ENCODE measurements at places on chromosomes 4 and X. TPM values are rescaled to one million over a fixed set of nuclear protein-coding genes. Genes with fewer than 3 reads are reported as not detected.
A peak's percentile ranks its signal among the peaks of the same experiment; 100 is the strongest.

SH3D19 gene
- 27.2 TPM for total RNA-seq

DNA sequence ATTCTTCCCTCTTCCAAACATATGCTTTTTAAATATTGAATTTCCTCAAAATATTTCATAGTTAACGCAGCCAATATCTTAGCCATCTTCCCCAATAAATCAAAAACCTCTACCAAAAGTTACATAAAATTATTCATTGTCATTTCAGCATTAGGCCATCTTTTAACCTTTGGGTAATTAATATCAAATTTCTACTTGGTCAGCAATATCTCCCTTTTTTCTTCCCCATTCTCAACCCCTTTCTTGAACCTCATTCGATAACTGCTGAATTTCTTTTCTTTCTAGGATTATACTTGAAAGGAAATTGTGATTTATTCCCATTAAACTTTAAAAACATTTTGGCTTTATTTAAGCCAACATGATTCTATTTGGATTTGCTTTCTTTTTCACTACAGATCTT, 65.0 kb downstream of the RAP1GDS1 start:
- DNase-seq = no peak

DNA sequence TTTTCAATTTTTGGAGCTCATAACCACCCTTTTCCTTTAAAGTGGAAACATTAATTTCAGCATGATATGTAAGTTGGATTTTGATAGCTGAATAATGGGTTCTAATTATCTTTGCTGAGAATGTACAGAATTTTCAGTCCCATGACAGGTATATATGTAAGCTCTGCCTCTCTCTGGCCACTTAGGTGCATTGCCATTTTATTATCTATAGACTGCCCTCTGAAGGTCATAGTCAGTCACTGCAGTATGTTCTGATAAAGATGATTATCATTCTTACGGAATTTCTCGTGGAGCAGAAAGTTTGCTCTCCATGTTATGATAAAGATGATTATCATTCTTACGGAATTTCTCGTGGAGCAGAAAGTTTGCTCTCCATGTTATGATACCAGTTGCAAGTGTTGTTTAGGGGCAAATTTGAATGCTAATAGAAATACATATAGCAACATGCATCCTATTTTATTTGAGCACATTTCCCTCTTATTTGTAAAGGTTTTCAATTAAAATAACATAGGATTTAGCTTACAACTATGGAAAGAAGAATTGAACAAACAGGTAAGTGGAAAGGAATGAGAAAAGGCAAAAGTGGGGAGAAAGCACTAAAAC, 10.4 kb downstream of the AFP start:
- DNase-seq = peak; percentile 63

SPANXN1 gene
- total RNA-seq = not detected

DNA sequence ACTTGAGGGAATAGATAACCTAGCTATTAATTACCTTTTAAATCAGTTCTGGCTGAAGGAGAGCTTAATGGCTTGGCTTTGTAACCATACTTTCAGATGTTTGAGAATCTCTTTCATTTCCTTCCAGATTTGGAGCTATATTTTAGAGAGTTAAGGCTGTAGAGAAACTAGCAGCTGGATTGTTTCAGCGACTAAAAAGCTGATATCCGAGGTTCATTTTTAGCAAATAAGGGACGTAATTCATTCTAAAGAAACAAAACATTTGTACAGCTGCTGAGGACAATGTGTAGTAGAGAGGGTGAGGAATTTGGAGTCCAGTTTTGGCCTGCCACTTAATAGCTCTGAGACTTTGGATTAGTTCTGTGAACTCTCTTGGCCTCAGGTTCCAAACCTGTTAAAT, 12.2 kb downstream of the OSTC start:
- no peak for DNase-seq

TIMM17B gene
- 28.7 TPM for total RNA-seq

DNA sequence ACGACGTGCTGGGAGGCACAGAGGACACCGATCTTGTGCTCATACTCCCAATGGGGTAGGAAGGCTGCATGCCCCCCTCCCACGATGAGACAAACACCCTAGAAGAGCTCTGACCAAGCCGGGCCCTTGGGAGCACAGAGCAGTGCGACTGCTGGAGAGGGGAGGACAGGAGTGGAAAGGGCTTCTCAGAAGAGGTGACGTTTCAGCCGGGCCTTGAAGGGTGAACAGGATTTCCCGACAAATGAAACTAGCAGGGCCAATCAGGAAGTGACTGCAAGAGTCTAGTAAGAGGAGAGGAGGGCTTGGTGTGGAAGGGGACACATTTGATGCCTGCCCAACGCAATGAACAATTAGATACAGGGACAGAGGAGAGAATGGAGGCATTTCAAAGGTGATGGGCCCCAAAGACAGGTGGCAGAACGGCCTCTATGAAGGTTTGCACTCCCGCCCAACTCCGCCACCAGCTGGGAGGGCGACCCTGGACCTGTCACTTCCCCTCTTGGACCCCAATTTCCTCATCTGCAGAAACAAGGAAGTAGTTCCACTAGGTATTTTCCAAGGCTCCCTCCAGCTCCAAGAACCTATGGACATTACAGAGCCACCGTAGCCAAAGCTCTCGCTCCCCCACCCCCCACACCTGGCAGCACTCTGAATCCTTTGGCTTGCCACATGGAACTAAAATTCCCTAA, 3.9 kb downstream of the HCFC1 start:
- no peak for DNase-seq

PRSS12 gene
- 62.2 TPM for total RNA-seq

DNA sequence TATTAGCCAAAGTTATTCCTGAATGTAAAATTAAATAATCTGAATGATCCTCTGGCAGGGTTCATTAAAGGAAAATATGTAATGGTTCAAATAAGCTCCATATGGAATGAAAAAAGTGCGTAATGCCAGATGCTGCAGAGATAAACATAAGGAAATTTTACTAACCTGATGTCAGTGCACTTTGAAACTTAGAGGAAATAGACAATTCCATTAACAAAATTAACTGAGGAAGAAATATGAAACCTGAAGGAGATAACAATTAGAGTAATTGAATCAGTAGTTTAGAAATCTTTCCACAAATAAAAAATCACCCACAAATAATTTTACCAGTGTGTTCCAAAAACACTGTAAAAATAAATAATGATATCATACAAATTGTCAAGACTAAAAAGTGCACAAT, 387.5 kb downstream of the GRIA2 start:
- no peak for DNase-seq

CLTRN gene
- total RNA-seq = under 0.01 TPM

- no peak for DNase-seq
Measured at GRCh38 chrX:148504506-148504905, 4.1 kb downstream of the AFF2 start.

DNA sequence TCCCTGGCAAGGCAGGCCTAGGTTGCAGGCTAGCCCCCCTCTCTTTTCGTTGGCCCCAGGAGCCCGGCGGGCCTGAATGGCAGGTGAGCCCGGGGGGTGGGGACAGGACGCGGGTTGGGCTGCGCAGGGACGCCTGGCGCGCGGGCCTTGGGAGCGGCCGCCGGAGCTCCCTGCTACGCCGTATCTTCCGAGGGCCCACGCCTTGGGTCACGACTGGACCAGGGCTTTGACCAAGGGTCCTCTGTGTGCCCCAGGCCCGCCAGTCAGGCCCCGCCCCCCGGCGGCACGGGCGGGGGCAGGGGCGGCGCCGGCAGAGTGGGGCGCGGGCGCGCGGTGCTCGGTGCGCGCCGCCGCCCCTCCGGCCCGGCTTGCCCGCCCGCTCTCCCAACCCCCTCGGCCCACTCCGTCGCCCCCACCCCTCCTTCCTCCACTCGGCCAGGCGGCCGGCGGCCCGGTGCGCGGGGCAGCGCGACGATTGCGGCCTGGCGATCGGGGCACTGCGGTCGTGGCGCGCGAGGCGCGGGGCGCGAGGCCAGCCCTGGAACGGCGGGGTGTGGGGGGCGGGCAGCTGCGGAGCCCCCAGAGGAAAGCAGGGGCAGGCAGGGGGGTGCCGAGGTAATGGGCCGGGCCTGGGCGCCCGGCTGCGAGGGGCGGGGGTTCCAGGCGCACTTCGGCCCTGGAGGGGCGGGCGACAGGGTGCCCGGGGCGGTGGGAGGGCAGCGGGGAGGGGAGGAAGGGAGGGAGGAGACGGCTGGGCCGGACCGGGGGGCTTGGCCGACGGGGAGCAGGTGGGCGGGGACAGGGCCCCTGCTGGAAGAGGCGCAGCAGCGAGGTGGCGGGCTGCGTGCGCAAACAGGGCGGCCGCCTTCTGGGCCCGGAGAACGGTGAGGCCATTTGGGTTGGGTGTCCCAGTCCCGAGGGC, at the start of gene PRRG3:
PRRG3 (plus strand) TSS at position 798 of the 922 bp plus-strand sequence. CDS start 3,357 bp downstream, outside the sequence.
- no peak for DNase-seq

GRCh38 chrX:45157647-45158046, 43.0 kb downstream of the DIPK2B start:
- no peak for DNase-seq
